ENCODE measurements at places on chromosomes 3 and 15.

GRCh38 chr3:28923994-28924393 lies 356.9 kb upstream of the RBMS3 start:
- DNase-seq = no peak

GRCh38 chr3:188631291-188632010 lies 477.5 kb downstream of the LPP start:
- DNase-seq = no peak

GRCh38 chr3:73403444-73403843 lies 221.3 kb downstream of the PDZRN3 start:
- DNase-seq = no peak

DNA sequence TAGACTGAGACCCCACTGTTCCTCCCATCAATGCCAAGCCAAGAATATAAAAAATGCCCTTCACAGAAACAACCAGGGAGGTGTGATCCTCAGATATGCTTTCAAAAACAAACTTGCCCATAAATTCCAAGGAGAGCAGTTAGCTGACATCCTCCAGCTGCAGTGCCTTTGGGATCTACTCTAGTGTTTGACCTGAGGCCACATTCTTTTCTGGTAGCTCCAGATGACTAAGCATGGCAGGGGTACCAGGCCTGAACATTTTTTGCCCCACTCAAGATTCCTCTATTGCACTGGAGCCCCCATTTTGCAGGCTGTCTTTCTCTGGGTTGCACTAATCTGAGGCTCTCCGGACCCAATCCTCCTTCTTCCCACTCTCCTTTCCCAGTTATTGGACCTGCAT lies 27.9 kb upstream of the ACP3 start:
- no peak for DNase-seq

DNA sequence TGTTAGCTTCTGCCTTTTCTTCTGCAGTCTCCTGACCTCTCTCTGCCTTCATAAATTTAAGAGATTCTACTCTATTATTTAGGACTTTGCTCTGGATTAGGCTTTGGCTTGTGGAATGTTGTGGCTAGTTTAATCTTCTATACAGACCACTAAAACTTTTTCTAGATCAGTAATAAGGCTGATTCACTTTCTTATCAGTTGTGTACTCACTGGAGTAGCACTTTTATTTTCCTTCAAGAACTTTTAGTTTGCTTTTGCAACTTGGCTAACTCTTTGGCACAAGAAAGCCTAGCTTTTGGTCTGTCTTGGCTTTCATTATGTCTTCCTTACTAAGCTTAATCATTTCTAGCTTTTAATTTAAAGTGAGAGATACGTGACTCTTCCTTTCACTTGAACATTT lies 265.5 kb upstream of the TBC1D5 start:
- no peak for DNase-seq

DNA sequence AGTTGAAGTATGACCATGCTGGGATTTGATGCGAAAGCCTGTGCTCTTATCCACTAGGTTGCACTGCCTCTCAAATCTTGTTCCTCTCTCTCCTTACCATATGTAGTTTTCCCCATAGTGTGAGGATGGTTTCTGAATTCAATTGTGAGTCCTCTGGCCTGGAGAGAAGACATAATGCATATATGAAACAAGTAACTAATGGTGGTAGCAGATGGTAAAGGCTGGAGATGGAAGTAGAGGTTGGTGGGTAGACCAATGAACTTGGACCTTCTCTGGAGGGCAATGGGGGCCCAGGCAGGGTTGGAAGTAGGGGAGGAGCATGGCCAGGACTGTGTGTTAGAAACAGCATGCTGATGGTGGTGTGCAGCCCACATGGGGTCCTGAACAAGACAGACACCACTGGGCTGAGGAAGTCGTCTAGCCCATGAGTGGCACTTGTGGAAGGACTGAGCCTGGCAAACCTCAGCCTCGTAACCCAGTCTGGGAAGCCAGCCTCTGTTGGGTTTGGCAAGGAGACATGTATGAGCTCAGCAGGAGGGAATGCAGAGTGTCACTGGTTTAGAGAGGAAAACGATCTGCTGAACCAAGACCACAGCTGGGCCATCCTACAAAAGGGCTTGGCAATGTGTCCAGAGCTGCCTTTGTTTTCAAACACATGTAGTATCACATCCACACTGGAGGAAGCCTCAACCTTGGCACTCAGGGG lies 18.5 kb upstream of the LMCD1 start:
- no peak for DNase-seq

- no peak for DNase-seq
Observed at GRCh38 chr3:182697345-182697919, 95.9 kb upstream of the ATP11B start.

- no peak for DNase-seq
Observed at GRCh38 chr3:117600112-117600511, 890.5 kb downstream of the TUSC7 start.

GRCh38 chr3:174465177-174465576 lies 394.0 kb upstream of the NAALADL2 start:
- DNase-seq = no peak

DNA sequence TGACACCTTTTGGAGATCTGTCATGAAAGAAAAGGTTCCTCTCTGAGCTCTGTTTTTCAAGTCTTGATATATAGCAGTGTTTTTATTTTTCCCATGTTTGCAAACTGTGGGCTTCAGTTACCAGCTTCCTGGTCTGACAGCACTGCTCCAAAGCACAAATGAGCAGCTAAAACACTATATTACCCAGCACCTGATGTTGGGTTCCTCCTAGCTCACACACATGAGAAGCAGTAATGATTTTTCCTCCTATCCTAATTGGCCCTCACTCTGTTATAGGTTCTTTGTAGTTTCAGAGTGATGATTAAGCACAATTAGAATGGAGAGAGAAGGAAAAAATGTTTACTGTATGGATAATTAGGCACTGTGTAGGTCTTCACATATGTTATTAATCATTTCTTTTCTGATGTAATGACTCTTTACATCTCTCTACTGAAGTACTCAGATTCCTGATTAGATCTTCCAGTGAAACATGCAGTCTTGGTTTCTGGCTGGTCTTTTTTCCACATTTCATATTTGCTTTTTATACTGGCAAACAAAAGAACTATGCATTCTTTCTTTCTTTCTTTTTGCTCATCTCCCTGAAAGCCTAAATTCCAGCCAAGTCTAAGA lies 939.7 kb downstream of the NSUN3 start:
- DNase-seq = no peak

DNA sequence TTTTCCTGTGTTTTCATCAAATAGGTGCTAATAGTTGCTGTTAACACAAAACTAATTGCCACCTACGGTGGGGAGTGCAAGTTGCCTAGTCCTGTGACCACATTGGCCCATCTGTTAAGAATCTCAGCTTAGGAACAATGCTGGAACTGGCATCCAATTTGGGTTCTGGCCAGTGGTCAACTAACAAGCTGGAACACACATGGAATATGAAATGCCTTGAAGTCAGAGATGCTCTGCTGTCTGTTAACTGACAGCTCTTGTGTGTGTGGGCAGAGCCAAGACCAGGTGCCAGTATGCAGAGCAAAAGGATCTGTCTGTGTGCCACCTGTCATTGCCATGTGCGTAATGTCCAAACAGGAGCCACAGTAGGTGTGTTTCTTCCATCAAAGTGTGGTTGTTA lies 460.8 kb downstream of the ROBO2 start:
- DNase-seq = no peak

DNA sequence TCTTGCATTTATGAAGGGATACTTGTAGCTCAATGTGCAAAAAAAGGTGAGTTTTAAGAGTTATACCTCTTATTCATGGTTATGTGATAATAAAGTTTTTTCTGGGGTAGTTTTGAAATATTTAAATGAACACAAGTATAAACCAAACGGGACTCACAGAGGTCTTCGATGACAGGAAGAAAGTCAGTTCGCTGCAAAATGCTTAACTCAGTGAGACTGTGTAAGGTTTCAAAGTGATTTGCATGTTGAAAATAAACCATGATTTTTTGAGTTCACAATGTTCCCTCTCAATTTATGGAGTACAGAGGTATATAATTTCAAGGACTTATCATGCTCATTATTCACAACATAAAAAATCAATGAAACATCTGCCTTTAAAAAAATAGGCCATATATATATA lies 36.3 kb upstream of the MYH15 start:
- no peak for DNase-seq

Data from NCI-H187 (cell line).